ENCODE measurements at places on chromosomes 3 and 15.

GRCh38 chr3:71210257-71211007 lies 373.1 kb downstream of the FOXP1 start:
- DNase-seq, result no peak

GRCh38 chr3:45787551-45787950 lies 8.8 kb downstream of the SLC6A20 start:
- DNase-seq, result no peak

- no peak for DNase-seq
Measured at GRCh38 chr3:194573680-194574437, 59.4 kb downstream of the TMEM44 start.

DNA sequence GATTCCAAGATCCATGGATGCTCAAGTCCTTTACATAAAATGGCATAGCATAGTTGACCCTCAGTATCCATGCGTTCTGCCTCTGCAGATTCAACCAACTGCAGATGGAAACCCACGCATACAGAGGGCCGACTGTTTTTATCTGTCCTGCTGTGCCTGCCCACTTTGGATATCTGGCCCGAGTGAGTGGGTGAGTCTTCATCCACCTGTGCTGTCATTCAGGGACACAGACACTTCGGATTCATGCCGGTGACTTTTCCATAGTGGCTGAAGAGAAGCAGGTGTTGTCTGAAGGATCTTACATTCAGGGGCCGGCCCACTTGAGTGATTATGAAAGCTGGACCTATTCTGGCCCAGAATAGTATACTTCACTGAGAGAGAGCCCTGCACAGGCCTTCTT lies 85.1 kb downstream of the RYR3 start:
- no peak for DNase-seq

DNA sequence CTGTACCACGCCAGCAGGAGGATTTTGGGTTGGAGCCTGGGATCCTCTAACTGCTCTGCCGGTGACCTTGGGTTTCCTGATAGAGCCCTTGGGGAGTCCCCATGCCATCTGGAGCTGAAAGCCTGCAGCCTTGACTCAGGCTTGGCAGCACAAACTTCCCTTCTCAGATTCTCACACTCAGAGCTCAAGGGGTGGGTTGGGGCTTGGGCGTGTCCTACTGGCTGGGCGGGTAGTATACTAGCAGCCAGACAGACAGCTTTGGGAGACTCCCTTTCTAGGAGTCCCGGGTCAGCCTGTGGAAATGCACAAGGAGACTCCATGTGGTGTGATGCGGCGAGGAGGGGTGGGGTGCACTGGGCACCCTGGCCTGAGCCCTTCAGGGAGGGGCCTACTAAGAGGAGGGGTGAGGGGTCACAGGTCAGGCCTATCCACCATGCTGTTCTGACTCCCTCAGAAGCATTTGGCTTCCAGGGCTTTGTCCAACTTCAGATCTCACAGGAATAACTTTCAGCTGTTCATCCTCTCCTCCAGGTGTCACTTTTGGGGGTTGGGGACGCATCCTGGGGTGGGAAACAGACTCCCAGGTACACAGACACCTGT lies 21.6 kb upstream of the PLXNA1 start:
- DNase-seq, result no peak

DNA sequence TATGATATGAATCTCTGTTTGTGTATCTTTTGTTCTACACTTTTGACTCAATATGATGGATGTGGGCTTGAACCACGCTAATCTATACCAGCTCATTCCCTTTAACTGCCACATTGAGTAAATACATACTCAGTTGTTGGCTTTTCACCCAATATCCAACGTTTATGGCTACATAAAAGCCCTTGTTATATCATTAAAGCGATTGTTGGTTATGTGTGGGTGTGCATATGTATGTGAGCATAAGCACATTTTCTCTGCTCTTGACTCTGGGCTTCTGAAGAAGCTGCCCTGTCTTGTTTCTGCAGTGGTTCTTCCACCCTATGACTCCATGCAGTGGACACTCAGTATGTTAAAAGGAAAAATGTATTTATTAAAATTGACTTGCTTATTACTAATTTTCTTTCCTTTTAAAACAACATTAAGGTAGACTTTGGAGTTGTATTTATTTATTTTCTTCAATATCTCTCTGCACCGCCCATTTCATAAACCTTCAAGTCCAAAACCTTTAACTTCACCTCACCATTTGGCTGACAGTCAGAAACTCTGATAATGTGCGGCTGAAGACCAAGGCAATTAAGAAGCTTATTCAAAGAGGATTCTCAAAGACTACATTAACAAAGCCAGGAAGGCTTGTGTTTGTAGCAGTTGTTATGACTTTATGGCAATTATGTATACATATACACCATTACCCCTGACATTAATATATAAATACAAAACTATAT lies 156.1 kb downstream of the THRB start:
- no peak for DNase-seq

GRCh38 chr15:72168131-72168807 lies 29.3 kb downstream of the GRAMD2A start:
- DNase-seq, result no peak

GRCh38 chr3:152050903-152051302 lies 177.5 kb downstream of the SUCNR1 start:
- no peak for DNase-seq

- DNase-seq, result no peak
Measured at GRCh38 chr15:69780374-69780773, 317.3 kb downstream of the TLE3 start.

GRCh38 chr3:183259621-183260020 lies 6.6 kb downstream of the B3GNT5 start:
- DNase-seq, result no peak

DNA sequence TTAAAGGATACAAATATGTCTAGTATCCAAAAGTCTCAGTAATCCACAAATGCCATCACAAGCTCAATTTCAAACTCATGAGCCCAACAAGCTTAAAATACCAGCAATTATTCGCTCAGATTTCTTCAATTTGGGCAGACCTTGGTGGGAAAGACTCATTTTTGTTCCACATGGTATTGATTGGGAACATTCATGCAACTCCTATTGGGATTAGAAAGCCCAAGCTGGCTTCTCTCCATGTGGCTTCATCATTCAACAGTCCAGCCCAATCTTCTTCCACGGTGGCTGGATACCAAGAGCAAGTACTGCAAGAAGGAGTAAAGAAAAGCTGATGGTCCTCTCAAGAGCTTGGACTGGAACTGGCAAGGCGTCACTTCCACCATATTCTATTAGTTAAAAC lies 66.3 kb downstream of the STRIT1 start:
- no peak for DNase-seq

GRCh38 chr3:130380398-130380797 lies 34.9 kb downstream of the COL6A5 start:
- DNase-seq, result no peak

DNA sequence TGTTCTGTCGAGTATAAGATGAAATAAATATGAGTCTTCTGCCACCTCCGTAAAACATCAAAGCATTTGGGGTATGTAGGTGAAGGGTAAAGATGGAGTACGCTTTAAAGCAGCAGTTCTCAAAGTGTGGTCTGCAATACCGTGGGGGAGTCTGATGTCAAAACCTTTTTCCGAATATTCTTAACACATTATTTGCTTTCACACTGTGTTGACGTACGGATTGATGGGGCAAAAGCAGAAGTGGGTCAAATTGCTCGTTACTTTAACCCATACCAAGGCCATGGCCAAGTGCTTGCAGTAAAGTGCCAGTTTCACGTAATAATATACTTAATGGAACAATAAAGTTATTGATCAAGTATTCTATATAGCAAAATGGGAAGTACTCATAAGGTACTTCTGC lies 36.3 kb downstream of the PAK2 start:
- DNase-seq, result no peak

DNA sequence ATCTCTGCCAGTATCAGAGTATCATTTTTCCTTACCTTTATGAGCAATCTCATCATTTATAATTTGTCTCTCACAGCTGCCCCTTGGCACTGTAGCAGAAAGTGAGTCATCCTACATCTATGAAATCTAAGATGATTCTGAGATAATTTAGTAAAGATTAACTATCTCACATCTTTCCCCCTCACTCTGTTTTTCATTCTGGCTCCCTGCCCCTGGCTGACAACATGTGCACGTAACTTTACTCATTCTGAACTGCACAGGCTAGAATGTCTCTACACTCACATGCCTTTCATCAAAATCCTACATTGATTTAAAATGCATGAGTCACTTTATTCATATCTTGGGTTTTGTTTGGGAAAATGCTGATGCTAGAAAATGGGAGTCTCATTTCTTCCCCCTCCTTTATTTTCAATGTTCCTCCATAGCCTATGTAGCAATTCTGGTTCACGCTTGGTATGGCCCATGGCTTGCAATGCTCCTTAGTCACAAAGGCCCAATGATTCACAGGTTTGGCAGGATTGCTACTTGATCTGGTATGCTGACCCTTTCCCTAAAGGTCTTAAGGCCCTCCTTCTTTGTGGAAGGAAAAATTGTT lies 838.5 kb downstream of the TUSC7 start:
- no peak for DNase-seq

DNA sequence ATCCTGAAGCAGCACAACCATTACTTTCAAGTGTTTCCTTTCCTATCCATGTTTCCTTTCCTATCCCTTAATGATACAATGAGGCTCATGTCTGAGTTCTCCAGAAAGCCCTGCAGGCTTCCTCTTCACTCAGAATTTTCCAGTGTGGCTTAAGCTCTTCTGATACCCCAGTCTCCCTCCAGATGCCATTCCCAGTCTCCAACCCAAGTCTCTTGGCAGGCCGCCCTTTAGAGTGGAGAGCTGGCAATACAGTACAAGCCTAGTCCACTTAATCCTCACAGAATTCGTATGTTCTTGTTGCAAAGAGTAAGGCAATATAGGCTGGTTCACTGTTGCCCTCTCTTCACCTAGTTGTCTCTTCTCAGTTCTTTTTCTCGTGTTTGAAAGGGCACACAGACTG lies 503.9 kb upstream of the MDFIC2 start:
- no peak for DNase-seq

DNA sequence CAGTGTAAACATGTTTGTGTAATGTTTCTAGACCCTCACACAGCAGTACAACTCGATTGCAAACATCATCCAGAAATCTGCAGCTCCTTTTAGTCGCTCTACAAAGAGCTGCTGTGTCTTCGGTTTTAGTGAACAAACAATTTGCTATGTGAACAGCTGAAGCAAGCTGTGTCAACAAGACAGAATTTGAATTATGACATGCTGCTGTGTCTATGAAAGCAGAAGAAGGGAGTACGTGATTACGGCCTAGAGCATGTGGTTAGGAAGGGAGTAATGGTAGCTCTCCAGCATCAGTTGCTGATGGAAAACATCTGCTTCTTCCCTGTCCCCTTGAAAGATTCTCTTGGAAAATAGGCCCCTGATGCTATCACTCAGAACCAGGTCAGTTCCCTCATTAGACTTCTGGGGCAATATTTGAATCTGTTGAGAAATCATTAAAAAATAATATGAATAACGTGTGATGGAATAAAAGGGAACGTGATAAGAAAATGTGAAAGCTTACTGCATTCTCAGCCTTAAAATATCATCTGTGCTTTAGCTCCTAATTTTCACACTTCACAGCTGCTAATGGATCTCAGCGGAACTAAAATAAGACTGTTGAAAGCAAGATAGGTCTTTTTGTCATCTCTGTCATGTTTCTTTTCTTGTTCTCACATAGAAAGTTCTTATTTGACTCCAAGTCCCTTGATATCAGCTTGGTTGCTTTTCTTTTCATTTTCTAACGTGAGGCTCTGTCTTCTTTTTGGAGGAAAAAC lies 891.5 kb downstream of the ROBO2 start:
- DNase-seq, result no peak

- no peak for DNase-seq
Measured at GRCh38 chr15:72585476-72586058, 68.9 kb upstream of the GOLGA6B start.

GRCh38 chr3:170132335-170132734 lies 49.2 kb downstream of the PHC3 start:
- DNase-seq, result no peak

GRCh38 chr3:150828997-150829396 lies 66.0 kb upstream of the SIAH2 start:
- DNase-seq, result no peak

- no peak for DNase-seq
Measured at GRCh38 chr15:60582370-60583036, 103.6 kb upstream of the ICE2 start.

DNA sequence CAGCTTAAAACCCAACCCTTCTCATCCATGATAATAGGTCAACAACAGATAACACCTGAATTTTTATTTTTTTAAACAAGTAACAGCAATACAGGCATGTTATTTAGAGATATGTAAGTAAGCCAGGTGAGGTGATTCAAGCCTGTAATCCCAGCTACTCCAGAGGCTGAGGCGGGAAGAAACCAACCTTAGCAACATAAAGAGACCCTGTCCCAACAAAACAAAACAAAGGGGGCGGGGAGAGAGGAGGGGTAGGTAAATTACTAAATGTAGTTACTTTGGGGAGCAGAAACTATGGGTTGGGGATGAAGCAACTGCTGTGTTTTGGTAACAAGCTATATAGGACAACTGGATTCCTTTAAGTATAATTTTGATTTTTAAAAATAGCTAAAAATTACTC lies 47.0 kb downstream of the GNB4 start:
- no peak for DNase-seq

DNA sequence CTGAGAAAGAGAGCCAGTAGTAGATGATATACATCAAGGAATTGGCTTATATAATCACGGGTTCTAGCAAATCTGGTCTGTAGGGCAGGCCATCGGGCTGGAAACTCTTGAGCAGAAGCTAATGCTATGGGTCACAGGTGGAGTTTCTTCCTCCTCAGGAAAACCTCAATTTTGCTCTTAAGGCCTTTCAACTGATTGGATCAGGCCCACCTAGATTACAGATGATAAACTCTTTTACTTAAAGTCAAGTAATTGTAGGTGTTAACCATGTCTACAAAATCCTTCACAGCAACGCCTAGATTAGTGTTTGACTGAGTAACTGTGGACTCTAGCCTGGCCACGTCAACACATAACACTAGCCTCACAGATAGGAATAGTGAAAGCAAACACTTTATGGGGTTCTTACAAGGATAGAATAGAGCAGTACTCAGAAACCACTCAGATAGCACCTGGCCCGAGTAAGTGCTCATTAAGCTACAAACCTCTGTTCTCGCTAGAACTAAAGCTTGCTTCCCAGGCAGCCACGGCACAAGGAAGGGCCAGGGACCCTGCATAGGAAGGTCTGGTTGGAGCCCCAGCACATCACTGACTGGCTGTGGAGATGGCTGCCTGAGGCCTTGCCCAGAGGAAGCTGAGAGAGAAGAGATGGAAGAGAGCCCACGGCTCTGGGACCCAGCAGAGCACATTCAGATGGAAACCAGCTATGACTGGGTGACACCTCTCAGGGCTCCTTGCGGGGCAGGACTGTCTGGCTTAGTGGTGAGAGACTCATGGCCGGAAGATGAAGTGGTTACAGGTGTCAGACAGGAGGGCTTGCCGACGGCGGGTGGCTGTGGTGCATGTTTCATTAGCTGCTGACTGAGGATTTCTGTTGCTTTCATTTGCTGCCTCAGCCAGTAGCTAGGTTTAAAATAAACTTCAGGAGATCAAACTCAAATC lies 202.5 kb upstream of the TLE3 start:
- no peak for DNase-seq

- no peak for DNase-seq
Measured at GRCh38 chr3:13042715-13043271, 30.4 kb downstream of the IQSEC1 start.
